Esophagus mucosa (tissue), 1 donor: ENCODE measurements at places on chromosomes 13 and 19.

GRCh38 chr13:37070145-37070695 lies 10.7 kb upstream of the SUPT20H start:
- ATAC-seq = no peak

GRCh38 chr19:55119053-55119452 lies 1.6 kb upstream of the PPP1R12C start:
- no peak for ATAC-seq

DNA sequence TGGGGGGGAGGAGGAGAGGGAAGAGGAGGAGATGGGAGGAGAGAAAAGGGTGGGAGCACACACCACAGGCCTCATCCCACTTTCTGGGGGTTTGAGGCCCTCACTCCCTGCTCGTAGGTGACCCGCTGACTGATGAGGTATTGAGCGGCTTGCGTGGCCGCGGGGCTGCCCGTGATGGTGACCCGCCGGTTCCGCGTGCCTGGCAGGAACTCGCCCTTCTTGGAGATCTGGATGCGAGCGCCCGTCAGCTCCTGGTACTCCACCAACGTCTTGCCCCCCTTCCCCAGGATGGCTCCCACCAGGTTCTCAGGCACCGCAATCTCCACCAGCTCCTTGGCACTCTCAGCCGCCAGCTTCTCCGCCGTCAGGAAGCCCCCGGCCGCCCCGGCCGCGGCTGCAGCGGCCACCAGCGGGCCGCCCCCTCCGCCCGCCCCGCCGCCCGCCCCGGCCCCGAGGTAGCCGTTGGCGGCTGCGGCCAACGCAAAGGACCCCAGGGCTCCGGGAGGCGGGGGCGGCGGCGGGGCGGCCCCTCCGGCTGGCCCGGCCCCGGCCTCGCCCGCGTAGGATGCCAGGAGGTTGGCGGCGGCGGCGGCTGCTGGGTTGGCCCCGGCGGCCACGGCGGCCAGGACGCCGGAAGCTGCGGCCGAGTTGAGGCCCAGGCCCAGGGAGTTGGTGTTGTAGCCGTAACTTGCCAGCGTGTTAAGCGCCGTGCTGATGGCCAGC lies 25.4 kb upstream of the NANOS2 start:
- ATAC-seq = peak; percentile 22

DNA sequence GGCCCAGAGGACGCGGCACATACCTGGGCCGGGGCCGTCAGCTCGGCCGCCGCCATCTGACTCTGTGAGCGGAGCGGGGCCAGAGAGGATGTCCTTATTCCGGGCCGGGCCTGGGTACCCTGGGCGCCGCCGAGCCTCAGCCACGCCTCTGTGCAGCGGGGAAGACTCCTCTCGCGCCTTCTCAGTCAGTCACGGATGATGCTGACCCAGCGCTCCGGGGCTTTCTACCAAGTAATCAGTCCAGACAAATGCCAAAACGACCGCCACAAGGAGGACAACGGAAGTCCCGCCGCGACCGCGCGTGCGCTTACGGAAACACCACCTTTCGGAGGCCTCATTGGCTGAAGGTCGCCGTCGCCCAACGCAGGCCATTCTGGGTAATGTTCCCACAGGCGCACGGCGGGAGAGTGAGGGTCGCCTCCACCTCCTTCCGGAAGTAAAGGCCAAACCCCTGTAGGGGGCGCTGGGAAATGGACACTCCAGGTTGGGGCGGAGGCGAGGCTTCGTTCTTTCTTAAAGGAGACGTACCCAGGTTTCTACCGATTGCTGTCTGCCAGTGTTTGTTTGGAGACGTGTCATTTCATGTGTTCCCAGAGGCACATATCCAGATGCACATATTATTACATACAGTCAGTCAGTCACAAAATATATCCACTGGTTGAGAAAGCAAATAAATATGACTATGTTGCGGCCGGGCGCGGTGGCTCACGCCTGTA lies at the start of gene ZNF256:
TSS of gene ZNF256 (minus strand) at position 288 of the 716 bp plus-strand sequence. CDS start at position 56, 232 bp downstream.
- ATAC-seq = peak; percentile 98

- ATAC-seq = no peak
Measured at GRCh38 chr13:72072261-72072660, 205.3 kb upstream of the DACH1 start.
